ENCODE measurements at places on chromosomes 7 and 10.

GRCh38 chr7:75050501-75050900, 23.1 kb downstream of the RCC1L start:
- no peak for DNase-seq

DNA sequence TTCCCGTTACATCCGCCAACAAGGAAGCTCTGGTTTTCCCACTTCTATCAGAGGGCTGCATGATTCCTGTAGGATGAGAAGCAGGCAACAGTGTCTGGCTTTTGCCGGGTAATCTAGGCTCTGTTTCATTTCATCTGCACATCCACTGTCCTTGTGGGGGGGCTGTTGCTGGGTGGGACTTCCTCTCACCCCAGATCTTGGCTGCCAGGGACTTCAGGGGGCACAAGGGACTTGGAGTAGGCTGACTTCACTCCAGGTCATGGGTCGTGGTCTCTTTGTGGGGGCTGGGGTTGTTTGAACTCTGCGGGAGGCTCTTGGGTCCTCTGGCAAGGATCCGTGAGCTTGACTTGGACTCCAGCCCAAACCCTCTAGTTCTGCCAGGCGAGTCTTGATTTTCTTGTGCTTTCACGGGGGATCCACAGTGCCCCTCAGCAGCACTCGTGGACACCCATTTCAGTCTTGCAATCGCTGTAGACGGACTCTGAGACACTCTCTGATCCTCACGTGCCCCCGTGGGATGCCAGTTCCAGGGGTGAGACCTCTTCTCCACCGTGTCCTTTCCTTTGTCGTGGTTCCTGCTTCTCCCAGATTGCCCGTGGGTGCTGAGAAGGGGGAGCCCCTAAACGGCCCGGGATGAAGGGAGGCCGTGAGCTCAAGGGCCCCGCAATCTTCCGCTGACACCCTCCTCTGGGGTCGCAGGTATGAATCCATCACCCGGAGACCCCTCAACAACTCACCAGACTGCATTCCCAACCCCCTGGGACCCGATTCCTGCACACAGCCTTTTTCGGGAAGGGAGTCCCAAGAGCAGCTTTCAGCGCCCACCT, 21.4 kb upstream of the ZNF273 start:
- no peak for DNase-seq

DNA sequence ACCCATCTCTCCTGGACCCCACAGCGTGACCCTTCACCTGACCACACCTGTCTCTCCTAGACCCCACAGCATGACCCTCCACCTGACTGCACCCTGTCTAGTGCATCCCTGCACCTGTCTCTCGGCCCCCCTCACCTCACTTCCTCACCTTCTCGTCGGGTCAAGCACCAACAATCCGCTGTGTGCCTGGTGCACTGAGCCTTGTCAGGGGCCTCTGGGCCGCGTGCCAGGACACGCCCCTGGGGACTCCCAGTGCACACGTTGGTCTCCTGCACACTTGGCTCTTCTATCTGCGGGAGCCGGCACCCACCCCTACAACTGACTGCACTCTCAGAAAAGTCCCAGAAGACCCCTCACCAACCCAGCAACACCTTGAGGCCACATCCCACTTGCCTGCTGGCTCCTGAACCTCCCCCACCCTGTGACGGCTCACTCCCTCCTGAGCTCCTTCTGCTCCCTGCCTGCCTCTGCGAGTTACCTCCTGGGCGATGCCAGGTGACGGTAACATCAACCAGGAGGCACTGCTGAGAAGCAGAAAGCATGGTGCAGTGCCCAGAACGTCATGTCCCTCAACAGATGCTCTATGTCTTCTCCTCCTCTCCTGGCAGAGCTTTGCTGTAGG, 147.6 kb downstream of the DIP2C start:
- DNase-seq, result no peak

- no peak for DNase-seq
Measured at GRCh38 chr10:120612756-120613155, 155.7 kb downstream of the PLPP4 start.

- no peak for DNase-seq
Measured at GRCh38 chr7:44087911-44088838, 5.8 kb upstream of the POLM start.

DNA sequence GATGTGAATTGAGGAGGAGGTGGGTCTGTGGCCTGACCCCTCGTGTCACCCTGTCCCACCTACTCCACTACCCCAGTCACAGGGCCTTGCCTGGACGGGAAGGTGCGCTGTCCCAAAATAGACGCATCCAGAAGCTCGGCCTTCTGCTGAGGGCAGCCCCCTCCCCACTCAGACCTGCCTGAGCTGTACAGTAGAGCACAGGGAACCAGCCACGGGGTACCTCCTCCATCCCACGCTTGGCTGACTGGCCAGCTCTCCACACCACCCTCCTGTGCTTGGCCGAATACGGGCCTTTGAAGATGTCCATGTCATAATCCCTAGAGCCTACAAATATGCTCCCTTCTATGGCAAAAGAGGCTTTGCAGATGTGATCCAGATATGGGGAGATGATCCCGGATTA, 88.3 kb downstream of the CHST15 start:
- no peak for DNase-seq

GRCh38 chr10:108187408-108188012, 1023.0 kb upstream of the SORCS1 start:
- no peak for DNase-seq
